ELR (cell line): ENCODE measurements at places on chromosomes 4 and X.

- peak; percentile 70 for DNase-seq
These were observed 44.7 kb downstream of the PRPS1 start for GRCh38 chrX:107672955-107673378.

GRCh38 chr4:74316397-74316796 lies 8.1 kb downstream of the EPGN start:
- DNase-seq = no peak

GRCh38 chr4:126267689-126268088 lies 952.9 kb downstream of the FAT4 start:
- DNase-seq = peak; percentile 4

- DNase-seq = peak; percentile 76
These were observed 11.3 kb downstream of the RASSF6 start for GRCh38 chr4:73608689-73609594.

DNA sequence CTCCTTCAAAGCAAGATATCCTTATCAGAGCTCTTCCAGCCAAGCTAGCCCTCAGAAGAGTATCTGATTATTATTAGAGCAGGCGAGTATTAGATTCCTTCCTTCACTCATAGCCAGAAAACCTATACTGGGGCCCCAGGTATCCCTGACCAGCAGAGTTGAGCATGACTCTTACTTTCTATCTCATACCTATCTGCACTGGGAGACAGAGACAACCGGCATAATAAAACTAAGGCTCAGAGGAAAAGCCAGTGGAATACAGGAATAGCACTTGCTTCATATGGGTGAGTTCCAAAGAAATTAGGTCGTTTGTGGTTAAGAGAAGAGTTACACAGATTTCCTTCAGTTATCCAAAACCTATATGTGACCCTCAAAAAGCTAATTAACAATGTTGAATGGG lies 41.8 kb upstream of the COX7B2 start:
- DNase-seq = no peak

GRCh38 chr4:16078195-16078760 lies 5.5 kb downstream of the PROM1 start:
- no peak for DNase-seq

- peak; percentile 30 for DNase-seq
These were observed 317 bp upstream of the FRMPD4 start for GRCh38 chrX:12137951-12138360.

DNA sequence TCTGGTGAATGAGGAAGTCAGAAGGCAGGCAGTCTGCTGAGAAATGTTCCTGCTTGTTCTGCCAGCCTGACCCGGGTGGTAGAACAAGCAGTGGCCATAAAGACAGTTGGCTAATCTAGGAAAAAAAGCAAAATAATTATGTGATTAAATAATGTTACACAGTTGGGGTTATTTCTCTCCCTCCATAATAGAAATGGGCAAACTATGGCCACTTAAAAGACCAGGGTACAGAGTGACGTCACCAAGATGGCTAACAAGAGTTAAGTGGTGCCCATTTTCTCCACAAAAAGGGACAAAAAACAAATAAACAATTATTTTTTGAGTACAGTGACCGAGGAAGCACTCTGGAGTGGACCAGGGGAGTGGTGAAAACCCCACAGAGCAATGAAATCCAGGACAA lies 16.1 kb upstream of the SPANXD start:
- DNase-seq = no peak

- no peak for DNase-seq
These were observed 255.0 kb downstream of the MAGEB5 start for GRCh38 chrX:26470941-26471340.

DNA sequence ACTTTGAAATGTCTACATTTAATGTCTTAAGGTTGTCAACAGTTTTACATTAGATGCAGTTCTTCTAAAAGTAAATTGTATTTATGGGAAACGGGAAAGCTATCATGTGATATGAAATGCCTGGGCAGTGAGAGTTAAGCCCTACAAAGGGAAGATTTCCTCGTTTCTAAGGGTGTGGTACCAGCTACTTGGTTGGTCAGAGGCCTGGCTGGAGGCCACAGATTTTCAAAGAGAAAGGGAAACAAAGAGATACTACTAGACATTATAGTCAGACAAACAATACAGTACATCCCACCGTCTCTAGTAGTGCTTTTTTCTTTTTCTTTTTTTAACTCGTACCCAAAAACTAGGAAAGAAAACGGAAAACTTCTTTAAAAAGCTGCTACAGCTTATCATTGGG lies 467.8 kb downstream of the PCDH7 start:
- peak; percentile 56 for DNase-seq

GRCh38 chr4:8345053-8345945 lies 75.7 kb downstream of the HTRA3 start:
- no peak for DNase-seq

DNA sequence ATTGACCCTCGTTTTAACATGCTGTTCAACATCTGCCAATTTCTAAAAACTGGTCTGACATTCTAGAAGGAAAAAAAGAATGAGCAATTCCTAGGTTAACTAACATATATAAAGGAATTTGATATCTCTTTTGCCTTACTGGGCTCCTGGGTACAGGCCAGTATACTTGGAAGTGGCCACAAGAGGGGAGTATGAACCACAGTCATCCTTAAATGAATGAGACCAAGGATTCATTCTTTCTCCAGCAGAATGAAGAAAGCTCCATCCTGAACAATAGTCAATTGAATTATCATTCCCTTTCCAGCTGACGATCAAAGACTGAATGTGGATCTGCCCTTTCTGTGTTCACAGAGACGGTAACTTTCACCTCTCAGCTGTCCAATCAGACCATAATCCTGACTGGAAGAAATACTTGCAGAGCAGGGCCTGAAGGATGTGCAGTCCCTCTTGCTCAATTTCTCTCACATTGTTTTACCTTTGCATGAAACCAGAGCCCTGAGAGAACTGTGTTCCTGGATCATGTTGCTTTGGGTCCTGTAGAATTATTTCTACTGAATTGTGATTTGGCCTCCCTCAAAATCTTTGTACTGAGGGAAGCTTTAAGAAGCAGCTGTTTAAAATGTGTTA lies 14.8 kb upstream of the SPARCL1 start:
- peak; percentile 62 for DNase-seq

- DNase-seq = no peak
These were observed 9.2 kb upstream of the EOLA1 start for GRCh38 chrX:149531599-149531998.

- no peak for DNase-seq
These were observed 42.7 kb upstream of the PHEX start for GRCh38 chrX:21989384-21989783.
